ENCODE measurements at places on chromosomes 1 and 21.

GRCh38 chr1:244836135-244836521, 670 bp downstream of the COX20 start:
- peak; percentile 55 for DNase-seq

DNA sequence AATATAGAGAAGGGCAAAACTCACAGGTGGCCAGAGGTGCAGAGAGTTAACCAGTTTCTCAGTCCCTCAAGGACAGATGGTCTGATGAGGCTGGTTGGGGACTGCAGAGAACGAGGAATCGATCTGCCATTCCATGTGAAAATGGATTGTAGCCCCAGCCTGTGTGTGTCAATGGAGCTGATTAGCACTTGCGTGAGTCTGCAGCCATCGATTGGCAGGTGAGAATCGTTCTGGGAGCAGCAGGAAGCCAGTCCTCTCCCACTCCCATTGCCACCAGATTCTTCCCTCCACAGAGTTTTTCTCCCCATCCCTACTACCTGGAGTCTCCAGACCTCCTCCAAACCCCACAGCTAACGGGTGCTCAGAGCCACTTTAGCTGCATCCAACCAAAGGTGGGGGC, 18.3 kb upstream of the PSMB2 start:
- DNase-seq = no peak

DNA sequence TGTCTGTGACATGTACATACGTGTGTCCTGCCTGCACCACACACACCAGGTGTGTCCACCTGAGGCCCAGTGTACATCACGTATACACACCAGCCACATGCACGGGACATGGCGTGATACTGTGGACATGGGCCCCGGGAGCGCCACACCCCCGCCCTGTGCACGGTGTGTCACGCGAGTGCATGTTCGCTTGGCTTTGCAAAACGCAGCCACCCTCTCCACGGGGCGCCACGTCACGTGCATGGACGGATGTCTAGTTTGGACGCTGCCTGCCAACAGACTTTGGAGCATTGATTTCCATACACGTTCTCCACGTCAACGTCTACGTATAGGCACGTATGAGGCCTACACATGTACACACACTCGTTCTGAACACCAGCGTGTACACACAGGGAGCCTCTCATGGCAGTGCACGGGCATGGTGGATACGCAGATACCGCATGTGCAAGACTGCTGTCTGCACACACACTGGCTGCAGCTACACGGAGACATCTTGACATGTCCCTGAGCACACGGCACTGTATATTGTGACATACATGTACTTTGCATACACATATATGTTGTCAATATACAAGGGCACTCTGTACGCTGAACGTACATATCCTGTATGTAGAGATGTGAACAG, 2.7 kb downstream of the TMEM240 start:
- no peak for DNase-seq

DNA sequence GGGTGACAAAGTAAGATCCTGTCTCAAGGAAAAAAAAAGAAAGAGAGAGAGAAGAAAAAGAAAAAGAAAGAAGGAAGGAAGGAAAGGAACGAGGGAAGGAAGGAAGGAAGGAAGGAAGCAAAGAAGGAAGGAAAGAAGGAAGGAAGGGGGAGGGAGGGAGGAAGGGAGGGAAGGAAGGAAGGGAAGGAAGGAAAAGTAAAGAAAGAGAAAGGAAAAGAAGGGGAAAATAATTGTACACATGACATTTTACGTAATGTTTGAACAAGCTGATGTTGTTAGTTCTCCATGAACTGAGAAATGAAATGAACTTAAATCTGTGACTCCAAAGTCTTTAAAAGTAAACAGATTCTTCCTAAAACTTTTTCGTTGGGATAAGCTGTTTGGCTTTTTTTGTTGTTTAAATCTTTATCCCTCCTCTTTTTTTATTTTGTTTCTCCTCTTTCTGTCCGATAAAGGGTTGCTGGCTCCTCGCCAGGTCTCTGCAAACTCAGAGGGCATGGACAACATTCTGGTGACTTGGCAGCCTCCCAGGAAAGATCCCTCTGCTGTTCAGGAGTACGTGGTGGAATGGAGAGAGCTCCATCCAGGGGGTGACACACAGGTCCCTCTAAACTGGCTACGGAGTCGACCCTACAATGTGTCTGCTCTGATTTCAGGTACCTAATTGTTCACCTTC, 59.8 kb downstream of the IL12RB2 start:
- peak; percentile 60 for DNase-seq

DNA sequence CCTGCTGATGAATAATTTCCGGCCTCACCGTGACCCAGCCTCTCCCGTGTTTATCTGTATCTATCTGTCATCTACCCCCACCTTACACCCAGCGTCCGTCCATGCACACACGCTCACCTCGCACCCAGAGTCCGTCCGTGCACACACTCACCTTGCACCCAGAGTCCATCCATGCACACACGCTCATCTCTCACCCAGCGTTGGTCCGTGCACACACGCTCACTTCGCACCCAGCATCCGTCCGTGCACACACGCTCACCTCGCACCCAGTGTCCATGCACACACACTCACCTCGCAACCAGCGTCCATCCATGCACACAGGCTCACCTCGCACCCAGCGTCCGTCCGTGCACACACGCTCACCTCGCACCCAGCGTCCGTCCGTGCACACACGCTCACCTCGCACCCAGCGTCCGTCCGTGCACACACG, 25.0 kb upstream of the COL18A1 start:
- DNase-seq = no peak

GRCh38 chr21:36170823-36171222, 14.2 kb downstream of the DOP1B start:
- DNase-seq = no peak

DNA sequence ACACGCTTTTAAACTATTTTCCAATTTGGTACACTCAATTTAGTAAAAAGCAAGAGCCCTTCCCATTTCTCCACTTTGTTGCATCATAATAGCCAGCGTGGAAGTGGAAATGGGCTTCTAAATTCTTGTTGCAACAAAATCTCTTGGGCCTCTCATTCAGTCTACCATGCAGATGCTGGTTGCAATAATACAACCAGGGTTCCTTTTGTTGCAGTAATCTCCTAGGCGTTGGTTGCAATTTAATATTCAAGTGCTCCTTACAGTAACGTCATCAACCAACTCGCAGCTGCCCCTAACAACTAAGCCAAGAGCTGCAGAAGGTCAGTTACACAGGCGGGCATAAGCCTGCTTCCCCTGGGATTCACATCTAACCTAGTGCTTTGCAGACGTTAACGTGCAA, 2.7 kb upstream of the HDGF start:
- DNase-seq = no peak

DNA sequence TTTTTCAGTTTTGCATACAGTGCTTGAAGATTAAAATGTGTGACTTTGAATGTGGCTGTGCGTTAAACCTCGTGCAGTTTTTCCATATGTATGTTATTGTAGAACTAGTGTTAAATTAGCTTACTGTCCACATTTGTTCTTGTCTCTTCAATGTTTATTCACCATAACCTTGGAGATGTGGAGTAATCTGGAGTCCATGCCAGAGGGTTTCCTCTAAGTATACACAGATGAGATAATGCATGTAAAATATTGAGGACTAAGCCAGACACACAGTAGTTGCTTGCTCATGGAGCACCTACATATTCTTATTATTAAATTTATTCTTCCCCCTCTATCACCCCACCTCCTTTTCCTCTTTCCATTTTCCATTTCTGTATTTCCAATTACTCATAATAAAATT, 7.7 kb upstream of the GIPC2 start:
- no peak for DNase-seq

- no peak for DNase-seq
Measured at GRCh38 chr1:12184008-12184681, 17.4 kb downstream of the TNFRSF1B start.

GRCh38 chr1:184376369-184376768, 10.5 kb upstream of the C1orf21 start:
- no peak for DNase-seq

GRCh38 chr1:39295901-39296300, 91.4 kb downstream of the MACF1 start:
- DNase-seq = no peak

GRCh38 chr1:225882694-225883615, 775 bp upstream of the TMEM63A start:
- DNase-seq = no peak

GRCh38 chr1:76158126-76158525, 83.6 kb downstream of the ST6GALNAC3 start:
- no peak for DNase-seq

GRCh38 chr1:68175621-68176398, 56.5 kb downstream of the WLS start:
- peak; percentile 13 for DNase-seq

GRCh38 chr1:92804721-92805201, 19.9 kb upstream of the EVI5 start:
- DNase-seq = no peak

- DNase-seq = peak; percentile 21
Measured at GRCh38 chr1:58779801-58780382, 4.0 kb downstream of the JUN start.

DNA sequence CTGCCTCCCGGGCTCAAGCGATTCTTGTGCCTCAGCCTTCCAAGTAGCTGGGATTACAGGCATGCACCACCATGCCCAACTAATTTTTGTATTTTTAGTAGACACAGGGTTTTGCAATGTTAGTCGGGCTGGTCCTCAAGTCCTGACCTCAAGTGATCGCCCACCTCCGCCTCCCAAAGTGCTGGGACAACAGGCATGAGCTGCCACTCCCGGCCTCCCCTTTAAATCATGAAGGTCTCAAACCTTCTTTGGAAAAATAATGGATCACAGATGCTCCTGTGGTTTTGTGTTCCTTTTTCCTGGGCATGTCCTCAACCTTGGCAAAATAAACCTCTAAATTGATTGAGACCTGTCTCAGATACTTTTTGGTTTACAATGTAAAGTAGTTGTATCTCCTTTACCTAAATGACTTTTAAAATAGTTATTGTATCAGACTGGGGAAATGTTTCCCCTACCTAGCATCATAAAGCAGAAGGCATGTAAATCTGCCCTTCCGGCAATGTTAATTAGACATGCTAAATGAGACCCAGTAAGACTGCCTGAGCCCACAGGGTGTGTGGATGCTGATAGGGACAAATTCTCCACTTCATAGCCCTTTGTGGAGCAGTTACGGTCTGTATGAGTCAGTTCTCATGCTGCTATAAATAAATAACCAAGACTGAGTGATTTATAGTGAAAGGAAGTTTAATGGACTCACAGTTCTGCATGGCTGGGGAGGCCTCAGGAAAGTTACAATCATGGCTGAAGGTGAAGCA, 27.8 kb downstream of the CBR1 start:
- DNase-seq = no peak

DNA sequence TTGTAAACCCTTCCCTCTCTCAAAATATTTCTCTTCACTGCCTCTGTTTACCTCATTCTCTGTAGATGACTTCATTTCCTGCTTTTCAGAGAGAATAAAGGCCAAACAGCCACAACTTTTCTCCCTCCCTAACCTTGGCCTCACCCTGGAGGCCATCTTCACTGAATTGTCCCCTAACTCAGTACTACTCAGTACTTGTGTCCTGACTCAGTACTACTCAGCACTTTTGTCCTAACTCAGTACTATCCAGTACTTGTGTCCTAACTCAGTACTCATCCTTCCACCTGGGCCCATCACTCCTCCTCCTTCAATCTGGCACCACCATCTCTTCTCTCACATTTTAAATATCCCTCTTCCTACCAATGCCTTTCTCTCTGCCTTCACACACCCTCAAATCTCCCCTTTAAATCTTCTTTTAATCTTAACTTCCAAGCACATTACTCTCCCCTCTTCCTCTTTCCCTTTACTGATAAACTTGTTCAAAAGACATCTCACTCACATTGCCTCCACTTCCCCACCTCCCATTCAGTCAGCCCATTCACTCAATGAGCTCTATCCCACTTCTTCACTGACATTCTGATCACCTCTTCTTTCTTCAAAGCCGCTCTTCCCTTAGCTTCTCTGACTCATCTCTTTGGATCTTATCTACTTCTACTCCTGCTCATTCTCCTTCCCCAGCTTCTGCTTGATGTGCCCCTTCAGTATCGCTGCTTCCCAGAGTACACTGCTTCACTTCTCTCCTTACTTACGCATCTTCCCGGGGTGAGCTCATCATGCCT, 121.4 kb downstream of the RNF220 start:
- DNase-seq = no peak

DNA sequence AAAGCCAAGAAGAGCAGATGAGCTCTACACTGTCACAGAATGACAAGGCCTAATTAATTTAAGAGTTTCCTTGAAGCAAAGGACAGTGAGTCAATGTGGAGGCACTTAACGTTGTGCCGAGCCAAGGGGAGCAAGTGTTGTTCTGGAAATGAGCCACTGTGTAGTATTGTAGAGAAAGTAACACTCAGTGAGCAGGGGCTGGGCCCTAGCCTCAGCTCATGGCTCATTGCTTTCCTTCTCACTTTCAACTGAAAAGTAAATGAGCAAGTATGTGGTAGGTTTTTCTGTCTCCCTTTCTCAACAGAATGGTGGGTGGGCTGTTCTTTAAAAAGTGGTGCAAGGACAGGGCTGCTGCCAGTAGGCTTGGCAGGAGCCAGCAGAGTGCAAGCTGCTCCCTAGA, 11.8 kb upstream of the KIAA0040 start:
- no peak for DNase-seq

GRCh38 chr1:205447457-205448341, 8.1 kb downstream of the BLACAT1 start:
- DNase-seq = no peak

- DNase-seq = no peak
Measured at GRCh38 chr1:47696404-47696736, 258.5 kb downstream of the FOXD2 start.

DNA sequence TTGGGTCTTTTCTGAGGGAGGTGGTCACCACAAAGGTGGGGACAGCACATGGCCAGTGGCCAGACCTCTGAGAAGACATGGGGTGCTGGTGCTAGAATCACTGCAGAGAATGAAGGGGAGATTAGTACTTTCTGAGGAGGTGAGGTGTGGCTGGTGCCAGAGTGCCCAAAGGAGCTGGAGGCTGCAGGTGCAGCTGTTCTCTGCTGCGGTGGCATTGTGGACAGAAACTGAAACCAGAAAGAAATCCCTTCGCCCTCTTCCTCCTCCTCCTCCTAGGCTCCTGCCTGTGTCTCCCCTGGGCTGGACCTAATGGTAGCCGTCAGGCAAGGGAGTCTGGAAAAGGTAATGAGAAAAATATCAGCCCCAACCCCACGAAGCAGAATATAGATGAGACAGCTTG, 261.7 kb downstream of the TM2D1 start:
- no peak for DNase-seq

- peak; percentile 52 for DNase-seq
Measured at GRCh38 chr1:226548256-226549093, at the start of gene STUM. STUM (plus strand) TSS chr1:226548764; CDS start chr1:226548905, 141 bp downstream.

GRCh38 chr1:22112554-22112953, 30.3 kb downstream of the WNT4 start:
- DNase-seq = no peak

GRCh38 chr1:94093396-94093795, 27.6 kb downstream of the ABCA4 start:
- no peak for DNase-seq

DNA sequence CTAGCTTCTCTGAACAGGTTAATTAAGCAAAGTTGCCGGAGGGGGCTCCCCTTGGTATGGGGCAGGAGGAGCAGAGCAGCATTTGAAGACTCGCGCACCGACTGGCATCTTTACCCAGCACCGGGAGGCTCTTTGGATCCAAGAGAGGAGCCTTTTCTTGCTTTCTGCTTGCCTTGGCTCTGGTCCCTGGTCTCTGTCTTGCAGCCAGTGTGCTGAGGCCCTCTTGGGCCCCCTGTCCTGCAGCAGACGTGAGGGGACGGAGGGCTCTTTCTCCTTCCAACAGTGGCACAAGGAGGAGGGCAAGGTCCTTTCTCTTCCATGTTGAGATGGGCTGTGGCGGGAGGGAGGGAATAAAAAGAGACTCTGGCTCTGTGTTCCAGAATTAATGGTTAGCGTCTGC, 45.6 kb downstream of the ZBTB18 start:
- DNase-seq = no peak

- DNase-seq = no peak
Measured at GRCh38 chr21:34992736-34993398, 56.2 kb downstream of the RUNX1 start.
